Activated T-cell treated with anti-CD3 and anti-CD28 coated beads, Interleukin-2, amount 50 U/mL, for 48 hours (primary cell): ENCODE measurements at places on chromosomes 1 and 21.
A peak's percentile ranks its signal among the peaks of the same experiment; 100 is the strongest.

GRCh38 chr1:109263234-109263596 lies 13.9 kb downstream of the CELSR2 start:
- DNase-seq: peak; percentile 32

DNA sequence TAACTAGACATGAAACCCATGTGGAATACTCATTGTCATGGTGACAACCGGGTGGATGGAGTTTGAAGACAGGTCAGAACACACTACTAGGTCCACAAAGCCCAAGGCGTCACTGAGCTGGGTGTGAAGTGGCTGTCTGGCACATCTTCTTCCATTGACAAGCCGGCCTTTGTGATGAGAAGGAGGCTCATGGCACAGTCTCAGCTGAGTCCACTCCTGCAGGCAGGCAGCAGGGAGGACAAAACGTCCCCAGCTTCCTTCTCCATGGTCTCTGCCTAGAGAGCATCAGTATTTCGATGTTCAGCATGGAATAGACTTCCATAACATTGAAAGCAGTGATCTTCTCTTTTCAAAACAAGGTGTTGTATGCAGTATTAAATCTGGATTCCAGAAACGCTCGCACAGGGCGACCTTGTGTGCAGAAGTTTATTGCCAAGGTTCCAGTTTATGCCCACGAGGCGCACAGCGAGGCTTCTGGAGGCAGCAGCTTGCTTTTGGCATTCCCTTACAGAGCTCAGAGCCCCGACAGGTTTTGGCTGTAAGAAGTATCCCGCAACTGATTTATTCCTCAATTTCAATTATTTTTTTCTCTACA lies 104.2 kb downstream of the SIM2 start:
- DNase-seq: no peak

GRCh38 chr1:112718691-112719418 lies 3.7 kb upstream of the PPM1J start:
- peak; percentile 84 for DNase-seq

GRCh38 chr21:26814386-26814785 lies 30.8 kb downstream of the ADAMTS1 start:
- DNase-seq: no peak
